Right atrium auricular region (tissue), 2 donors: ENCODE measurements at places on chromosomes 1 and 21.

DNA sequence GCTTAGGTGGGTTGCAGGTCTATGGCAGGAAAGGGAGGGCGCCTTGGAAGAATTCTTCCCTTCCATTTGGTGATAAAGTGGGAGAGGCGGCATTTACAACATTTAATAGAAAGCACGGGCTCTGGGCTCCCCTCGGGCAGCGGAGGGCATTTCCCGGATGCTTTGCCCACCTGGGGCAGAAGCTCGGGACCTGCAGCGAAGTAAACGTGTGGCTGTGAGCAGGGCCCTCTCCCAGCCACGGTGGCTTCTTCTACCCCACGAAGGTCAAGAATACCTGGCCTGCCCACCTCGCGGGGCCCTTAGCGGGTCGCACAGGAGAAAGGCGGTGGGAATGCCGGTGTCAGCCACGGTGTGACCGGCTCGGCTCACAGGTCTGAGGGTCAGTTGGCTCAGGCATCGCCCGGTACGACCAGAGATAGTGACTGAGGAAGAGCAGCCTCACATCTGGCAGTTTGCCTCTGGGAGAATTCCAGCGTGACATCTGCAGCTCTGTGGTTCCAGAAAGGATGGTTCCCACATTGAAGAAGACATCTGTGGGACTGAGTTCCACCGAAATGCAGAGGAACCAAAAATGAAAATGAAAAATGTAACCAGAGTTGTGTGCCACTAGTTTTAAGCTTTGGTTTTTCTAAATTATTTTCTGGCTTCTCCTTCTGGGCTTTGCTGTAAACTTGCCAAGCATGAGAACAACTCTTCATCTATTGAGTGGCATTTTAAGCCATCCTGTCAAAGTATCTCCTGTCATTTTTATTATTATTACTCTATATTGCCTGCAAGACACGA is 720 bp upstream of the F3 start:
- H3K4me3 ChIP-seq = peak overlapping the region; percentile 83
- H3K36me3 ChIP-seq = no peaks in the 10 kb centered on the region
- peaks cover 48% of the 10 kb centered on the region for H3K4me1 ChIP-seq

DNA sequence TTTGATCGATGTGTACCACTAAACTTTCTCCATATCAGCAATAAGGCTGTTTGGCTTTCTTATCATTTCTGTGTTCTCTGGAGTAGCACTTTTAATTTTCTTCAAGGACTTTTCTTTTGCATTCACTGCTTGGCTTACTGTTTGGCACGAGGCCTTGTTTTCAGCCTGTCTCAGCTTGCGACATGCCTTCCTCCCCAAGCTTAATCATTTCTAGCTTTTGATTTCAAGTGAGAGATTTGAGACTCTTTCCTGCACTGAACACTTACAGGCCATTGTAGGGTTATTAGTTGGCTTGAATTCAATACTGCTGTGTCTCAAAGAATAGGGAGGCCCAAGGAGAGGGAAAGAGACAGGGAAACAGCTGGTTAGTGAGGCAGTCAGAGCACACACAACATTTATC is 120.6 kb upstream of the KCND3 start:
- no peak overlapping the region for H3K27ac ChIP-seq
- H3K4me3 ChIP-seq = no peak overlapping the region
- no peaks in the 10 kb centered on the region for H3K4me1 ChIP-seq
- peak; percentile 60 for DNase-seq
- no peaks in the 10 kb centered on the region for H3K36me3 ChIP-seq
- H3K27me3 ChIP-seq = no peaks in the 10 kb centered on the region

DNA sequence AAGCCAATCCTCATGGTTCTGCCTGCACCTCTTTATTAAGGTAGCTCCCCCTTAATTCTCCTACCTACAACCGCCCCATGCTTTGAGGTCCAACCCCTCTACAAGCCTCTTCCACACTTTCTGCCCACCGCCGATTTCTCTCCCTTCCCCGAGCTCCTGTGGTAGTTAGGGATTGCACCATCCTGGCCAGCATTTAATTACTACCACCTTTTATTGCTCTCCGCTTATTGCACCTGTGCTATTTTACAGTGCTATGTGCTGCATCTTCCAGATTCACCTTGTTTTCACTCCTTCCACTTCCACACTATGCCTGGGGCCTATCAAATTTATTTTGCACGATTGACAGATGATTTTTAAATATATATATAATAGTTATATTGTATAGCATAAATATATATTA is 29.3 kb upstream of the DNAJC11 start:
- H3K27me3 ChIP-seq = no peaks in the 10 kb centered on the region
- H3K36me3 ChIP-seq = no peaks in the 10 kb centered on the region
- H3K27ac ChIP-seq = no peak overlapping the region
- no peaks in the 10 kb centered on the region for H3K4me1 ChIP-seq
- DNase-seq = no peak
- H3K4me3 ChIP-seq = no peak overlapping the region

DNA sequence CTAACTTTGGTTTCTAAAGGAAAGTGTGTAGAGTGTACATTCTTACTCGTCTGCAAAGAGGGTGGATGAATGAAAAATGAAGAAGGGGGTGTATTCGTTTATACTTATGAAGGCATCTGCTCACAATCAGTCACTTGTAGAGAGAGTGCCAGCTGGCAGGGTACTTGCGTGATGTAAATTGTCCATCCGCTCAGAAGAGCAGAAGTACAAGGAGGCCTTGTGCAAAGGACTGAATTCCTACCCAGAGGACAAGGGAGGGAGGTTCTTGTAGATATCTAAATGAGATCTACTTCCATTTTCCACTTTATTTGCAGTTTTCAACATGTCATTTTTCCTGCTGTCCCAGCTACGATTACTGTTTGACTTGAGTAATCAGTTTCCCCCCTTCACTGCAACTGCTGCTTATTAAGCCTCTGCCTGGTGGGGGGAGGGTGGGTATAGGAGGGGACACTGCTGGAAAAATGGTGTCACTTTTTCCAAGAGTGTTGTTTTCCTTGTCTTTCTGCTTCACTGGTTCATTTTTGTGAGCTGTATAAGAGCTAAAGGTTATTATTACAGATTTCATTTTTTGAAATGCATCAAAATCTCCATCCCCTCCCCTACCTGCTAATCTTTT is 67.3 kb downstream of the LAMC1 start:
- no peak overlapping the region for H3K4me3 ChIP-seq
- no peaks in the 10 kb centered on the region for H3K27me3 ChIP-seq
- H3K27ac ChIP-seq = peak overlapping the region; percentile 50

GRCh38 chr1:7425229-7425628 is 345.9 kb upstream of the VAMP3 start:
- no peak for DNase-seq
- H3K4me3 ChIP-seq = no peak overlapping the region
- no peak overlapping the region for H3K27ac ChIP-seq
- no peaks in the 10 kb centered on the region for H3K27me3 ChIP-seq
- no peaks in the 10 kb centered on the region for H3K36me3 ChIP-seq

GRCh38 chr1:14296795-14297194 is 301.7 kb upstream of the KAZN start:
- no peaks in the 10 kb centered on the region for H3K27me3 ChIP-seq
- H3K27ac ChIP-seq = no peak overlapping the region
- H3K4me3 ChIP-seq = no peak overlapping the region
- no peaks in the 10 kb centered on the region for H3K36me3 ChIP-seq

GRCh38 chr21:34912022-34912945 is 136.8 kb downstream of the RUNX1 start:
- H3K4me1 ChIP-seq = no peaks in the 10 kb centered on the region
- no peak for DNase-seq
- no peaks in the 10 kb centered on the region for H3K36me3 ChIP-seq
- H3K27ac ChIP-seq = no peak overlapping the region
- no peak overlapping the region for H3K4me3 ChIP-seq

GRCh38 chr1:52294580-52294979 is 71.4 kb downstream of the CC2D1B start:
- H3K36me3 ChIP-seq = no peaks in the 10 kb centered on the region
- no peaks in the 10 kb centered on the region for H3K27me3 ChIP-seq
- DNase-seq = no peak
- H3K4me1 ChIP-seq = no peaks in the 10 kb centered on the region

- DNase-seq = no peak
- no peaks in the 10 kb centered on the region for H3K27me3 ChIP-seq
- no peaks in the 10 kb centered on the region for H3K36me3 ChIP-seq
- H3K27ac ChIP-seq = no peak overlapping the region
Measured at GRCh38 chr1:96674915-96675314, 46.7 kb upstream of the PTBP2 start.

DNA sequence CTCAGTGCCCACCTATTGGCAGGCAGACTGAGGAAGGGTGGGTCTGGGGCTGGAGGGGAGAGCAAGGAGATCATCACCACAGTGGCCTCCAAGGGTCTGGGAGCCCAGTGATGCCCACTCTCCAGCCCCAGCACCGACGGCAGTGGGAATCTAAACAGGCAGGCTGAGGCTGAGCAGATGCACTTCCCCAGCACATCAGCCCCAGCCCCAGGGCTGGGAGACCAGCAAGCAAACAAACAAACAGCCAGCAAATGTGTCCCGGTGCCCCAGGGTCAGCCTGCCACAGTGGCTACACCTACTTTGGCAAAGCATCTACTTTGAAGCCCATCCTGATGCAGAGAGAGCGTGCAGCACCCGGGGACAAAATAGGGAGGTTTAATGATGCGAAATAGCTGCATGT is 216.3 kb upstream of the ZC3H12A start:
- H3K27me3 ChIP-seq = no peaks in the 10 kb centered on the region
- no peaks in the 10 kb centered on the region for H3K4me1 ChIP-seq
- no peak overlapping the region for H3K4me3 ChIP-seq
- H3K27ac ChIP-seq = no peak overlapping the region

GRCh38 chr1:87894062-87894461 is 565.4 kb downstream of the LMO4 start:
- H3K36me3 ChIP-seq = no peaks in the 10 kb centered on the region
- H3K27ac ChIP-seq = no peak overlapping the region
- no peak overlapping the region for H3K4me3 ChIP-seq
- DNase-seq = no peak

DNA sequence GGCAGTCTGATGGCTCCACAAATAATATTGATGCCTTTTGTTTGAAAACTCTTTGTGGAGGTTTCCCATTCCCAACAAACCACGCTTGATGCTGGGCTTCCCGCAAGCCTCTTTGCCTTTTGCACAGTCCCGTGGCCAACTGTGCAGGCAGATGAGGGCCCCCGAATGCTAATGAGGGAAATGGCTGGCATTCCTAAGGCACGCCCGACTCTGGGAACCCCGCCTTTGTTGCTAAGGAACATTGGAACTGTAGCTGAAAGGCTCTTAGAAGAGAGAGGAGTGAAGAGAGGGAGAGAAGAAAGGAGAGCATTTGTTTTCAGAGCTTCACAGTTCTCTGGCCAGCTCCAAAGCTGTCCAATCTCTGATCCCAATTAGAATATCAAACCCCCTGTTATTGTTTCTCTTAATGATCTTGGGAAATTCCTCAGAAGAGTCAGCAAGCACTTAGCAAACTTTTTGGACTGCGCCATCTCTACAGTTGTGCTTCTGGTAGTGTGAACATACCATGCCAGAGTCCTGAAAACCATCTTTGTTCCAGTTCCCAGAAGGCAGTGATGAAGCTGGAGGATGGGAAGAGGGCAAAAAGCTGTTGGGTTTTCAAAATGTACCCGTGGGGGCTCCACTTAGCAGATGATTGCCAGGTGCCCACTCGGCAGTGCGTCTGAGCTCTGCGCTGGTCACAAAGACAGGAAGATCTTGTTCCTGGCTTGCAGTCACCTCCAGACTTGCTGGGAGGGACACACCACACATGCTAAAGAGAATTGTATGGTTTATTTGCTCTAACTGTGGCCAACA is 60.1 kb upstream of the CYP2J2 start:
- no peak overlapping the region for H3K27ac ChIP-seq
- no peak overlapping the region for H3K4me3 ChIP-seq
- no peaks in the 10 kb centered on the region for H3K4me1 ChIP-seq

GRCh38 chr1:204409836-204410687 is 1.6 kb downstream of the PPP1R15B start:
- peak overlapping the region; percentile 97 for H3K27ac ChIP-seq
- H3K36me3 ChIP-seq = peaks cover 7% of the 10 kb centered on the region
- no peak for DNase-seq
- H3K4me3 ChIP-seq = peak overlapping the region; percentile 80
- H3K4me1 ChIP-seq = no peaks in the 10 kb centered on the region
- no peaks in the 10 kb centered on the region for H3K27me3 ChIP-seq

GRCh38 chr1:42684139-42684538 is 1.9 kb downstream of the YBX1 start:
- H3K36me3 ChIP-seq = no peaks in the 10 kb centered on the region
- H3K4me3 ChIP-seq = no peak overlapping the region
- H3K27me3 ChIP-seq = no peaks in the 10 kb centered on the region
- no peak overlapping the region for H3K27ac ChIP-seq
- H3K4me1 ChIP-seq = no peaks in the 10 kb centered on the region
- DNase-seq = no peak

DNA sequence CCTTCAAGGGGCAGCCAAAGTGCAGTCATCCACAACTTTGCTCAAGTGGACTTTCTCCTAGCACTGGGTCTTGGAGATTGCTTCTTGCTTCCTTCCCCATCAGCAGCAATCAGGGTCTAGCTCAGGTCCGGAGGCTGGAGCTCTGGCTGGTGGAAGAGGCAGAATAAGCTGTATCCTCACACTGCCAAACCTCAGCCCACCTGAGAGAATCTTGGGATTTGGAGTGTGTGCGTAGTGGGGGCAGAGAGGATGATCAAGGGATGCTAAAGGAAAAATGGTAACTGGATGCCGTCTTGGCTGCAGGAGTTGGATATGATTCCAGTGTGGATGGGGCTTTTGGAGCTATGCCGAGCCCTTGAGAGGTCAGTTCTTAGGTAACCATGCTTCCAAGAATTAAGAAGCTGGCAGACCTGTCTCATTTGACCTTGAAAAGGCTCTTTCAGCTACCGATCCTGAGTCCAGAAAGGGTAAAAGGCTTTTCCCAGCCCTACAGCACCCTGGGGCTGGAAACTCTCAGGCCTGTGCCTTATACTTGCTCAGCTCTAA is 4.5 kb upstream of the NFASC start:
- H3K36me3 ChIP-seq = no peaks in the 10 kb centered on the region
- peaks cover 59% of the 10 kb centered on the region for H3K4me1 ChIP-seq
- H3K4me3 ChIP-seq = no peak overlapping the region
- no peaks in the 10 kb centered on the region for H3K27me3 ChIP-seq

GRCh38 chr1:19835578-19835977 is 20.5 kb upstream of the RNF186 start:
- no peaks in the 10 kb centered on the region for H3K4me1 ChIP-seq
- DNase-seq = no peak
- H3K4me3 ChIP-seq = no peak overlapping the region
- H3K27ac ChIP-seq = no peak overlapping the region
- H3K36me3 ChIP-seq = no peaks in the 10 kb centered on the region

DNA sequence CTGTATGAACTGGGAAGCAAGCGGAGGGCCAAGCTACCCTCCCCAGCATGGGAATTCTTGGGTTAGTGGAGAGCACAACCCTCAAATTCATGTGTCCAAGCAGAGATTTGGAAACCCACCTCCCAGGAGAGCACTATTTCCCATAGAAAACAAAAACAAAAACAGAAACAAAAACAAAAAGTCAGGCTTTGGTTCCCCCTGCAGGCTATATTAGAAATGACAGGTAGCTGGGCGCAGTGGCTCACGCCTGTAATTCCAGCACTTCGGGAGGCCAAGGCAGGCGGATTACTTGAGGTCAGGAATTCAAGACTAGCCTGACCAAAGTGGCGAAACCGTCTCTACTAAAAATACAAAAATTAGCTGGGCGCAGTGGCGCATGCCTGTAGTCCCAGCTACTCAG is 10.8 kb downstream of the MINDY1 start:
- peak; percentile 77 for DNase-seq
- H3K36me3 ChIP-seq = peaks cover 42% of the 10 kb centered on the region
- peaks cover 11% of the 10 kb centered on the region for H3K4me1 ChIP-seq
- H3K4me3 ChIP-seq = no peak overlapping the region
- H3K27ac ChIP-seq = peak overlapping the region; percentile 6
